ENCODE measurements at places on chromosomes 13 and 19.

DNA sequence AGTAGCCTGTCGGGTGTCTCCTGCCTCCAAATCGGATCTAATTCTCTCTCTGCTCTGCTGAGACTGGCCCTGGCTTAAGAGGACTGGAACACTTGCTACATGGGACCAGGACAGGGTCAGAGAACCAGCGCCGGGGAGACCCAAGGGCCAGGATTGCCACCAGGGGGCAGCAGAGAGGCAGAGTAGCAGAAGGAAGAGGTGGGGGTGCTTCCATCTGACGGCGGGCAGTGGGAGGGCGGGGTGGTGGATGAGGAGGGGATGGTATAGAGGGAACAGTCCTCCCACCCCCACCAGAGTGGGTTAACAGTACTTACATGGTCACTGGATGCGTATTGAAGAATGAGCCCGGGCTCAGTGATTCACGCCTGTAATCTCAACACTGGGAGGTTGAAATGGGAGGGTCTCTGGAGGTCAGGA lies 11.9 kb downstream of the SELENOW start:
- peak; percentile 39 for DNase-seq

- DNase-seq, result no peak
Observed at GRCh38 chr13:30910676-30911075, 4.6 kb downstream of the MEDAG start.

DNA sequence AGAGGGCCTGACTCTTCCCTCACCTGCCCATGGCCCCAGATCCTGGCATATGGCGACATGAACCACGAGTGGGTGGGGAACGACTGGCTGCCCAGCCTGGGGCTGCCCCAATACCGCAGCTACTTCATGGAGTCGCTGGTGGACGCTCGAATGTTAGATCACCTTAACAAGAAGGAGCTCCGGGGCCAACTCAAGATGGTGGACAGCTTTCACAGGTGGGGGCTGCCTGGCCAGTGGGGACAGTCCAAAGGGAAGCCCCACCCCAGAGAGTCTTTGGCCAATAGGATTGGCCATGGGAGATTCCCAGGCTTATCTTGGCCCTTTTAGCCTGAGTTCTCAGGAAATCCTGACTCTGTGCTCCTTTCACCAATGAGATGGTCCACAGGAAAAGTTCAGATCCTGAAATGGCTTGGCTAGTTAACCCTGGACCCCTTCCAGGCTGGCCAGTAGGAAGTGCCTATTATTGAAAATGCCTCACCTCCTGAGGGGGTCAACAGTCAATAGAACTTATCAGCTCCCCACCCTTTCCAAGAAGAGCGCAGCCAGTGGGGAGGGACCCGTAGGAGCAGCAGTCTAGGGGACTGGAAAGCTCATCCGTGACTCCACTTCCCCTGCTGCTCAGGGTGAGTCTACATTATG lies 7.0 kb downstream of the HRC start:
- no peak for DNase-seq

GRCh38 chr19:19650331-19650730 lies 6.9 kb upstream of the GMIP start:
- no peak for DNase-seq

DNA sequence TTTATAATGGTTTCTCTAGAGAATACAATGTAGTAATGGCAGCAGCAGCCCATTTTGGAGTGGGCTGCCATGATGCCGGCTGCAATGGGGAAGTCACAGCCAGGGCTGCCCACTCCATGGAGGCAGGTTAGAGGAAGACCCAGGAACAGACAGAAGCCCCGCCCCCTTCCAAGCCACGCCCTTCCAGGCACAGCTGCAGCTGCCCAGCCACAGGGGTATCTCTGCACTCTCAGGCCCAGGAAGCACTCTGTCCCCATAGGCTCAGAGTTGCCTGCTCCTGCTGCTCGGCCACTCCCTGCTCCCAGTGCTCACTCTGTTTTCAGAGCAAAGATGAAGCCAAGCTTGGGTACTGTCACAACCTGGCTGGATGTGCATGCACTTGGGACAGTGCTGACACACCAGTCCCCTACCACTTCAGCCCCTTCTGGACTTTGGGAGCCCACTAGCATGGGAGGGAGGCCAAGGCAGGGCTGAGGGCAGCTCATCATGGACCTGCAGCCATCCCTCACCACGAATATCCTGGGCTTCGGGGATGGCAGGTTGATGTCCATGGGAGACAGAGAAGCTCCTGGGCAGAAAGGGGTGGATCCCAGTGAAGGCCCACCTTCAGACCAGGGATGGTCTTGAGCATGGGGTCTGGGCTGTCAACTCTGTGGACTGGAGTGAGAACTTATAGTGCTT lies 1224.2 kb downstream of the SLITRK5 start:
- DNase-seq, result no peak

GRCh38 chr13:33612641-33613638 lies 205.0 kb upstream of the RFC3 start:
- no peak for DNase-seq

DNA sequence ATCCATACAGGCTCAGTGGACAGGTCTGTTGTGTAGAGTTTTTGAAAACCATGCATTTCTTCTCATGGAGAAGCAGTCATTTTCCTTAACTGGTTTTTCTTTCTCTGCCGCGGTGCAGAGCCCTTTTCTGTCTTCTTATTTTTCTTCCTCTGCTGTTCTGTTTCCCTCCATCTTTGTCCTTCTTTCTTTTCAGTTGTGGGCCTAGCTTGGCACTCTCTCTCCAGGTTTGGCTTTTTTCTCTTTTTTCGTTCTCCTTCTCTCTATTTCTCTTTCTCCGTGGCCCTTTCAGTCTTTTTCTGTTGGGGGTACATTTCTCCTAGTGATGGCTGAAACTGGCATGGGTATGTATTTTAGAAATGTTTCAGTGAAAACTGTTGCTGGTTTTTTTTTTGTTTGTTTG lies 24.1 kb downstream of the NFIX start:
- DNase-seq, result no peak

- DNase-seq, result no peak
Observed at GRCh38 chr13:24632382-24633121, 47.7 kb upstream of the ATP12A start.

GRCh38 chr13:113939129-113939943 lies 34.5 kb downstream of the C13orf46 start:
- DNase-seq, result no peak

GRCh38 chr19:16222806-16223205 lies 25.1 kb downstream of the AP1M1 start:
- no peak for DNase-seq

DNA sequence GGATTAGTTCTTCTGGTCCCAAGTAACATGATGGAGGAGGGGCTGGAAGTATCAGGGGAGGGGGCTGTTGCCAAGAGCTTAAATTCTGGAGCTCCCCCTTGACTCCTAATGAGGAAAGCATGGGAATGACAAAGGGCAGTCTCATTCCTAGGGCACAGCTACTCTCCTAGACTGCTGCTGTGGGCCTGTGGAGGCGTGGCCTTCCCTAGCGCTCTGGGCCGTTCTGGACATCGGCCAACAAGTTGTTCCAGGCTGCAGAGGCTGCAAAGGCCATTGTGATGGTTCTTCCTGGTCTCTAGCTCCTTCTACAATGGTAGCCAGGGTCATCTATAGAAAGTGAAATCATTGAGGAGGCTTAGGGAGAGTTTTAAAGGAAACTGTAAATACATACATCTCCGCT lies 916.6 kb downstream of the DIAPH3 start:
- DNase-seq, result peak; percentile 16

DNA sequence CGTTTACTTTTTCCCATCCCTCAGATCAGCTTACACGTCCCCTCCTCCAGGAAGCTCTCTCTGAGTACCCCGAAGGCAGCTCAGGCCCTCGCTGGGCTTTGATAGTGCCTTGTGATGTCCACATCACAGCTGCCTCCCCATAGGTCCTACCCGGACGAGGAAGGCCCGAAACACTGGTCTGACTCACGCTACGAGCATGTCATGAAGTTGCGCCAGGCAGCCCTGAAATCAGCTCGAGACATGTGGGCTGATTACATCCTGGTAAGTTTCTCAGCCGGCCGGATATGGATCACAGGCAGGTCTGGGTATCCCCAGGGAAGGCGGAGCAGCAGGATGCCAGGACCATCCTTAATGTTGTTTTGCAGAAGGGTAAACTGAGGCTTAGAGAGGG lies 4.8 kb downstream of the COLGALT1 start:
- DNase-seq, result no peak

DNA sequence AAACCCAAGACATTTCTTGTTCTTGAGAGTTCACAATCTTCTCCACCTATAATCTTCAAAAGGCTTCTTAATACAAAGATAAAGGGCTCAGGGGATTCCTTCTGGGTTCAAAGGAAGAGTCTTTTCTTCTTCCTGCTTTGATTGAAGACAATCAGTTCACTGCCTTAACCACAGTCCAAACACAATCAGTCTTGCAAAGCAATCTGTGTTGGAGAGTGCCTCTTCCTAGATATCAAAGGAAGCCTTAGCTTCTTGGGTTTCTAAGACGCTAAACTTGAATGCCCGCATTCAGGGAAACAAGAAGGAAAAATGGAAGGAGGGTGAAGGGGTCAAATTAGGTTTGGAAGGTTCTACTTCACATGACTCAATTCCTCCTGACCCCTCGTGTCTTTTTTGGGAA lies 27.2 kb downstream of the RANBP3 start:
- DNase-seq, result no peak

- DNase-seq, result no peak
Observed at GRCh38 chr19:2528675-2529101, 52.8 kb downstream of the GADD45B start.

GRCh38 chr19:23183251-23183650 lies 66.4 kb downstream of the ZNF730 start:
- DNase-seq, result no peak

DNA sequence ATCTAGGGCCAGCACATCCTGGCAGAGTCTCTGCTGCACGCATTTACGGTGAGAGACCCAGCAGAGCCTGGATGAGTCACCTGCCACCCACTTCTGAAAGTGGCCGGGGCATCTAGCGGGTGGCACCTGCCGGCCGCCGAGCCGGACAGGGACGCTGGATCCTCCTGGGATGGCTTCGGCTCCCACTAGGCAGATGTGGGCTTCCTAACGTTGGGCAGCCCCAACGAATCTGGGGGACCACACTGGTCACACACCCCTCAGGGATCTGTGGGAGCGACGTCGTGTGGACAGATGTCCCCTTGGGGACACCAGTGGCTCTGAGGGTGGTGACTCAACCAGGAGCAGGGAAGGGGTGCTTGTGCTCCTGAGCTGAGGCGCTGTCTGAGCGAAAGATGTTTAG lies 32.2 kb downstream of the TMEM255B start:
- no peak for DNase-seq

- DNase-seq, result no peak
Observed at GRCh38 chr19:54302257-54302656, 10.7 kb downstream of the LILRA5 start.

- no peak for DNase-seq
Observed at GRCh38 chr19:27742041-27742440, 1470.9 kb downstream of the UQCRFS1 start.

- DNase-seq, result no peak
Observed at GRCh38 chr13:90526711-90527110, 820.8 kb upstream of the MIR17HG start.

DNA sequence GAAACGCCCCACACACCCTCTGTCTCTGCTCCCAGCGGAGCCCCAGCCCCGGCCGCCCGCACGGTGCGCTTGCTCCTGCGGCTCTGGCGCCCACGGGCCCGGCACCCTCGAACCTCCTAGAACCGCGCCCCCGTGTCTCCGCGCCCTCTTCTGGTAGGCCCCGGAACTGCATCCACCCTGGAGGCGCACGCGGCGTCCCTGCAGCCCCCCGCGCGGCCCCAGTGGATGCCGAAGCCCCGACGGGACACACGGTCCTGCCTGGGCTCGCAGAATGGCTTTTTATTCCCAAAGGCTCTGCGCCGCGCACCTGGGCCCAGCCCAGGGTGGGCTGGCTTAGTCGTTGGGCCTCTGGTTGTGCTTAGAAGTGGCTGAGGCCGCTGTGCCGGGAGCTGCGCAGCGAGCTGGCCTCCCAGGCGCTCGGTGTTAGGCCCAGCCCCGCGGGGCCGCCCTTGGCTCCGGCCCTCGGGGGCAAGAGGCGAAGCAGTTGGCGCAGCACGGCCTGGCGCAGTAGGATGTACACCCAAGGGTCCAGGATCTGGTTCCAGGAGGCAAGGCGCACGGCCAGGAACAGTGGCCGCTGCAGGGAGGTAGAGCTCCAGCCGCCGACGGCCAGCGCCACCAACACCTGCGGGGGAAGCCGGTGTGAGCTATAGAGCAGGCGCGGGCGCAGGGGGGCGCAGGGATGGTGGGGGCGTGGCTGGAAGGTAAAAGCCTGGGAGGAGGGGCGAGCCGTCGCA lies 2.8 kb downstream of the PTGER1 start:
- no peak for DNase-seq

DNA sequence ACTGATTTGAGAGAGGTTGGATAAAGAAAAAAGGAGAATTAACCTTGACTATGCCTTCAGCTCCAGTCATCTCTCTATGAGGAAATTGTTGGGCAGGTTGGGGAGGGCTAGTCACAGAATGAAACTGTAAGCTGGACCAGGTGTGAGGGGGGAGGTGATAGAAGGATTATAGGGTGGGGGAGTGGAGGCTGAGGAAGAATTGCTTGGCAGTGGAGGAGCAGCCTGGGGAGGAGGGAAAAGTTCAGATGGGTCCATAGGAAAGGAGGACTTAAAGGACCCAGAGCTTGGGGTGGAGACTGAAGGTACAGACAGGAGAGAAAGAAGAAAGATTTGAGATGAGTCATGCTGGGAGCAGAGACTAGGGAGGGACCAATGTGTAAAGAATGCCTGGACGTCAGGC lies 8.2 kb upstream of the ZNF431 start:
- no peak for DNase-seq

DNA sequence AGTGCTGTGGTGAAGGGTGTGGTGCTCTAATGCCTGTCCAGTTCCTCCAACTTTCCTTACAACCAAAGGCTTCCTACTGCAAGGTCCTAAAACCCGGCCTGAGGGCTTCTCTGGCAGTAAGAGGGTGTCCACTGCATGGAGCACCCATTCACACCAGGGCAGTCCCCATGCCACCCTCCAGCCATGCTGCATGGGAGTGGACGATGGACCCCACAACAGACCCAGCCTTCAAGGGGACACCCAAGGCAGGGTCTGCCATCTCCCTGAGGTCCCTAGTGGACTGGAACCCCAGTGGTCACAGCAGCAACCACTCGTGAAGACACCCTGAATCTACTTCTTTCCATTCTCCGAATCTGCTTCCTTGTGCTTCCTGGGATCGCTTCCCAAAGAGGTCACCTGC lies 117.6 kb upstream of the SOX1 start:
- no peak for DNase-seq

GRCh38 chr19:55178781-55179599 lies 1.1 kb downstream of the SYT5 start:
- peak; percentile 59 for DNase-seq

DNA sequence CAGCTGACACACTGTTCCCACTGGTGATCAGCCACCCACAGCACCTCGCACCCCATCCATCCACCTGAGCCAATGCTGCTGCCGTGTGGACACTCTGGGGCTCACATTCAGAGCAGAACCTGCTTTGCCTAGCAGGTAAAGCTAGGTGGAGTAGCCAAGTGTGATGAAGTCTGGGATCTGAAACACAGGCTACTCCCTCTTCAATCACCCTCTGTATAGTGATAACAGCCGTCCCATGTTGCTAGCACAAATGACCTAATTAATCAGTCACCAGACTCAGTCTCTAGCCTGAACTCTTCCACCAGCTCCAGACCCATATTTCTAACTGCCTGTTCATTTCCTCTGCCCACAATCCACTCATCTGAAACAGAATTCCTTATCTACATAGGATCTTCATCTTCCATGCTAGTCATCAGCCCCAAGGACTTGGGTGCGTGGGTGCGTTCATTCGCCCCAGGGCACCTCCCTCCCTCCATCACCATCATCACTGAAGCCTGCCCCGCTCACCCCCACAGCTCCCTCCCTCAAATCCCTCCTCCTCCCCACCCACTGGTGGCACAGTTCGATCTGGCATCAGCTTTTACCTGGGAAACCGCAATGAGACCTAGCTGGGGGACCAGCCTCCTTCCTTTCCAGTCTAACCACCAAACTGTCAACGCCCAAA lies 19.8 kb downstream of the STK24 start:
- peak; percentile 66 for DNase-seq
